Fibroblast of lung (primary cell): ENCODE measurements at places on chromosomes 2 and 18.

DNA sequence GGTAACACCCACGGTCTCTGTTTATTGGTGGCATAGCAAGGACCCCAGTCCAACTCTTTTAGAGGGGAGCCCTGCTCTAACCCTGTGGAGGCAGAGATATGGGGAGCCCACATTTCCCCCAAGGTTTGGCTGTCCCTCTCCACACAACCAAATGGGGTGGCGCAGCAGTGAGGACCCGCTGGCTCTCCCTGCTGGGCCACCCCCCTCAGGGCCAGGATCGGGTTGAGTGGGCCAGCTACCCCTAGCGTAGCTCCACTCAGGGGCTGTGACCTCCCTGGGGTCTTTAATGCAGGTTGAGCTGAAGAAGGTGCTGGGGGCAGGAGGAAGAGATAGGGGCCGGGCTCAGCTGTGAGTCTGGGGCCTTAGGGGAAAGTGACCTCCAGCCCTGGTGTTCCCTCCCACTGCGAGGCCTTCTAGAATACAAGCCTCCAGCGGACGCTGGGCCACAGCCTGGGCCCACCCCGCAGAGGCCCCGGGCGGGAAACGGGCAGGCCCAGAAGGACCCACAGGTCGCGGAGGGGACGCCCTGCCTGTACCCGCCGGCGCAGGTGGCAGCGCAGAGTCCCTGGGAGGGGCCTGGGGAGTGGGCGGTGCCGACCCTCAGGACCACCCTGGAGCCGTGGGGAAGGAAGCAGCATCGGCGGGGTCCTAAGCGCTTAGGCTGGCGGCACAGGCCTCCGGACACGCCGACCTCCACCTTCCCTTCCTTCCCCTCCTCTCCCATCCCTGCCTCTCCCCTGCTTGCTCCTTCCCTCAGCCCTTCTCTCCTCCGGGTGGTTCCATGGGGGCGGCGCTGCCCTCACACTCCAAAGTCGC is 9.6 kb downstream of the CROCC2 start:
- no peak for DNase-seq

- DNase-seq = no peak
These were observed 15.1 kb upstream of the WDR33 start for GRCh38 chr2:127826047-127826446.

DNA sequence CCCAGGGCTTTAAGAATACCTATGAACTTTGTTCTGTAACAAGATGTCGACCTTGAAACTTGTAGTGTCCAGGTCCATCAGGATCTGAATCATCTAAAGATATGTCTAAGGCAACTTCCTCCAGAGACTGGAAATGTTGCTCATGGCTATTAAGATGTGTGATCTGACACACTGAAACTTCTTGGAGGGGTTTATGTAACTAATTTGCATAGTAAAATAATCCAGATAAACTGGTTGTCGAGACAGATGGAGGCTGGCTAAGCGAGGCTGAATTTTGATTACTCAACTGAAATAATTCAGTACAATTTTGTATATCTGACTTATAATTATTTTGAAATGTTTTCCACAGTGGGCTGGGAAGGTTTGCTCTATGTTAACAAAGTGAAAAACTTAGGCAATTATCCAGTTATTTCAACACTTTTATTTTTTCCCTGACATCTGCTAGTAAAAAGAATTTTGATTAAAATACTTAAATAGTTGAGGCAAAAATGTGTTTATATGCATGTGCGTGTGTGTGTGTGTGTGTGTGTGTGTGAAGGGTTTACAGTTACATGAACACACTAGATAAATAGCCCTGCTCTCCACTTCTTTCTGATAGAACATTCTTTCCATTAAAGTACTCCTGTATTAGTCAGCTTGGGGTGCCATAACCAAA is 11.4 kb upstream of the MAP3K20 start:
- peak; percentile 85 for DNase-seq

DNA sequence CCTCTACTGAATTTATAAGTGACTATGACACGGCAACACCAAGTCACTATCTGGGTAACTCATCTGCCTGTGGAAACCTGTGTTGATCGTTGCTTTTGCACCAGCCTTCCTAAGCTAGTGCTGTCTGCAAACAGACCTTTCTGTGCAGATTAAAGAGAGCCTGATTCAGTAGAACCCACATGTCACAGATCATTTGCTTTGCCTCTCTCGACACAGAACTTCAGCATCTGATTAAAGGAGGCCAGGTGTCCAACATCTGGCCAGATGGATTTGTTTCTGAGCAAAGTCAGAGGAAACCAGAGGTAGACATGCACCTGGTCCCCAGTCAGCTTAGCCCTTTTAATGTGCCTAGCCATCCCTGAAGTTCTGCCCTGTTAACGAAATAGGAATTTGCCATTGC is 15.0 kb upstream of the TTR start:
- no peak for DNase-seq

DNA sequence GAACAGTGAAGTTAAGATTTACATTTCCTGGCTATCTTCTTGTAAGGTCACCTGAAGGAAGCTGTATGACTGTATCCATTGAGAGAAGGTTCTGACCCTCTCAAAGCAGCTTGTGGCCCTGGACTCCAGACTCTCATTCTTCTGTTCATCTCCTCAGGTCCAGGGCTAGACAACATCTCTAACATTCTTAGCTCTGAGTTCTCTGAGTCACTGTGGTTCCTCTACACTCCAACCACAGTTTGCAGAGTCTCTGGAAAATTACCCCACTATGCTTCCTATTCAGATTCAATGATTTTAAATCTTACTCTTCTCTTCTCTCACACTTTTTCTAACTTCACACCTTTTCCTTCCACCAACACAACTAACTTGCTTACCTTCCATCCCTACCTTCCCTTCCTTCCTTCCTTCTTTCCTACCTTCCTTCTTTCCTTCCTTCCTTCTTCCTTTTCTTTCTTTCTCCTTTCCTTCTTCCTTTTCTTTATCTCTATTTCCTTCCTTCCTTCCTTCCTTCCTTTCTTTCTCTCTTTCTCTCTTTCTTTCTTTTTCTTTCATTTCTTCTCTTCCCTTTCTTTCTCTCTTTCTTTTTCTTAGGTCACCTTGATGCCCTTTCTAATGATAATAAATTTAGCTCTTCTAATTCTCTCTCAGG is 824.3 kb upstream of the ZEB2 start:
- DNase-seq = peak; percentile 66

DNA sequence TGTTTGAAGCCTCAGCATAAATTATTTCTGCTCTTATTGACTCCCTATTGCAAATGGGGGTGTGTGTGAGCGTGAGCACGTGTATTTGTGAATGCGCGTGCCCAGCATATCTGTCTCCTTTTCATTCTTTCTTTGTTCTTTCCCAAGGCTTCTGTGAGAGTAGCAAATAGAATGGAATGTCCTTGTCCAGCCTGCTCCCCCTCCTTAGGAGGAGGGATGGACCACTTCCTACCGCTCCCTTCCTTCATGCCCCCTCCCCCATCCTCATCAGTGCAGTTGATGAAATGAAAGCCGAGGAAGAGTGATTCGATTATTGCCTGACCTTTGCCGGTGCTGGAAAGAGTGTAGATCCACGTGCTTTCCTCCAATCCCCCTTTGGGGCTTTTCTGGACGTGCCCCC is 102.0 kb downstream of the CPO start:
- DNase-seq = peak; percentile 6

DNA sequence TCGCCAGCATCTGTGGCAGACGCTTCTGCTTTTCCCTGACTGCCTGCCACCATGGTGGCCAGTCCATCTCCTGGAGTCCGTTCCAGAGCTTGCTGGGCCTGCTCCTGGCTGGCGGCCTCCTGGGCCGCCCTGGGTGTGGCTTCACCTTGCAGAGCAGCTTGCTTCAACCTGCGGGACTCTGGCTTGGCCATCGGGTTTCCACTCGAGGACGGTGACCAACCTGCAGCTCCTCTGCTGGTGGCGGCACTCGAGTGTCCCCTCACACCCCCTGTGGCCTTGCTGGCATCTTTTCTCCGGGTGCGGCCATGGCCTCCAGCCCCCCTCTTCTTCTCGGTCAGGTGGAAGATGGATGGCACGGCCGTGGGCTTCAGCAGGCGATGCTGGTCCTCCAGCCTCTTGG is 3.4 kb downstream of the THAP4 start:
- no peak for DNase-seq

GRCh38 chr18:77949355-77949973 is 699.8 kb downstream of the GALR1 start:
- DNase-seq = no peak

GRCh38 chr2:169178804-169179390 is 109.5 kb downstream of the DHRS9 start:
- DNase-seq = no peak

DNA sequence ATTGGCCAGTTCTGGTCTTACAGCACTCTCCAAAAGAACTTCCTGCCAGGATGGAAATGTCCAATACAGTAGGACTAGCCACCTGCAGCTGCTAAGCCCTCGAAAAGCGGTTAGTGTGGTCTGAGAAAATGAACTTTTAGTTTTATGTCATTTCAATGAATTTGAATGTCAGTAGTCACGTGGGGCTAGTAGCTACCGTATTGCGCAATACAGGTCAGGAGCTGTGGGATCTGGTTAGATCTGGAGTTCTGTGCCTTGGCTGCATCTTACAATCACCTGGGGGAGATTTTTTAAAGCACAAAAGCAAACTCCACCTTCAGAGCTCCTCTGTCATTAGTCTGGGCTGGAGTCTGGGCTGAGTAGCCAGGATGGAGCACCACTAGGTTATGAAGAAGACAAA is 35.9 kb downstream of the C1QL2 start:
- no peak for DNase-seq

GRCh38 chr2:61887717-61888266 is 664 bp downstream of the CCT4 start:
- DNase-seq = peak; percentile 58

DNA sequence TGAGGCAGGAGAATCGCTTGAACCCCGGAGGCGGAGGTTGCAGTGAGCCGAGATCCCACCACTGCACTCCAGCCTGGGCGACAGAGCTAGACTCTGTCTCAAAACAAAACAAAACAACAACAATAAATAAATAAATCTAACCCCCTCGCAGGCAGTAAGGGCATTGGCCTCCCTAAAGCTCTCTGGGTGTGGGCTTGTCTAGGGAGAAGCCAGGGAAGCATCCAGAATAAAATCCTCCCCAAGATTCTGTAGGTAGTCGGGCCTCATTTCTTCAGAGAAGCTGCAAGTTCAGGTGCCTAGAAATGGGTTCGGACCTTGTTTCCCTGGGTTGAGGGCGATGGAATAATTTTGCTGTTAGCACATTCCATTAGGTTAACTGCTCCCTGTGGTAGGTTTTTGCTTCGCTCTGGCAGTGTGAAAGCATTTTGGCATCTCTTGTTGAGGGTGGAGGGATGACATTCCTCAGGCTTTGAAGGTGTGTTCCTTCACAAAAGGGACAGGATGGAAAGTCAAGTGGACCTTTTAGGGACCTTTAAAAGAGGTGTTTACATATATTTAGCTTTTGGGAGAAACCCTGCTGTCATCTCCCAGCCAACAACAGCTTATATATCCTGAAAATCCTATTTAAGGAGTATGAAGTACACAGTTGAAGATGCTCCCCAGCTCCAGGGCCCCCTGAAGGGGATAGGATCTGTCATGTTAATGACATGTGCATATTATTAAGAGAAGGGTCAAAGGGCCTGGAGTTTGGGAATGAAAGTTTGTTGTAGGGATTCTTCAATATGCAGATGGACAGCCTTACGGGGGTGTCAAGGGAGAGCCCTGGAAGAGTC is 17.7 kb downstream of the MYCN start:
- DNase-seq = no peak
